ENCODE measurements at places on chromosomes 11 and 22.
A peak's percentile ranks its signal among the peaks of the same experiment; 100 is the strongest.

- no peak for DNase-seq
These were observed 1185.4 kb downstream of the LRRC4C start for GRCh38 chr11:40274017-40274416.

- no peak for DNase-seq
These were observed 27.2 kb downstream of the WEE1 start for GRCh38 chr11:9600644-9601036.

GRCh38 chr11:101091781-101092180, 37.8 kb downstream of the PGR start:
- DNase-seq = peak; percentile 72

DNA sequence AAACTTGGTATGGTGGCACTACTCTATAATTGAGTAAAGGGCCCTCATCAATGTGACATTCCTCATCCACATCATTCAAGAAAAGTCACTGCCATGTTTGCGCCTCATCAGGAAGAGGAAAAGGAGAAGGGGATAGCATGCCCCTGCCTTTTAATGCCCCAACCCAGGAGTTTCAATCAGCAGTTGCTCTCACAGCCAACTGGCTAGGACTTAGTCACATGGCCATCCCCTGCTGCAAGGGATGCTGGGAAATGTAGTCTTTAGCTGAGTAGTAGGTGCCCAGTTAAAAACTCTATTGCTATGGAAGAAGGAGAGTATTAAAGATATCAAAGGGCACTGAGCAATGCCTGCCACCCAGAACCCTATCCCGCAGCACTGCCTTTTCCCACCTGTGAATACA, 10.9 kb upstream of the CCND1 start:
- DNase-seq = no peak

GRCh38 chr11:123045101-123045500, 16.8 kb downstream of the HSPA8 start:
- no peak for DNase-seq

- no peak for DNase-seq
These were observed 937 bp upstream of the C1QTNF6 start for GRCh38 chr22:37188901-37189466.

DNA sequence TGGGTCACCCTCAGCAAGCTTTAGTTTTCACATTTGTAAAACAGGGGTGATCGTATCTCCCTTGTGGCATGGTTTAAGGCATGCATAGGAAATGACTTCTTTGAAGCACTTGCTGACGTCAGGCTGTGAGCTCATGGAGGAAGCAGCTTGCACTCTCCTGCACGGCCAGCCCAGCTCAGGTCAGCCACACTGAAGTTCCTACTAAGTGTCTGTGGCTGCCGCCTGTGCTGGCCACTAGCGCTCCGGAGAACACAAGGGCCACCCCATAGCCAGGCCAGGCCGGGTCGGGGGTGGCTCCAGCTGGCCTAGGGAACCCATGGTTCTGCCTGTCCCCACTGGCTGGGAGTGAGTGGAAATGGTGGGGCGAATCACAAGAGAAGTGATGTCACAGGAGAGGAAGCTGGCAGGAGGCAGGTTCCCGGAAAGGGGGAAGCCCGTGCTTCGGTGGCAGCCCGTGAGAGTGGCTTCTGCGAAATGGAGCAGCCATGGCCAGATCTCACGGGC, 28.2 kb downstream of the KCTD17 start:
- DNase-seq = no peak

- DNase-seq = no peak
These were observed 30.4 kb downstream of the ADAMTS15 start for GRCh38 chr11:130478881-130479280.

- no peak for DNase-seq
These were observed 9.8 kb downstream of the TOLLIP start for GRCh38 chr11:1299621-1300020.

DNA sequence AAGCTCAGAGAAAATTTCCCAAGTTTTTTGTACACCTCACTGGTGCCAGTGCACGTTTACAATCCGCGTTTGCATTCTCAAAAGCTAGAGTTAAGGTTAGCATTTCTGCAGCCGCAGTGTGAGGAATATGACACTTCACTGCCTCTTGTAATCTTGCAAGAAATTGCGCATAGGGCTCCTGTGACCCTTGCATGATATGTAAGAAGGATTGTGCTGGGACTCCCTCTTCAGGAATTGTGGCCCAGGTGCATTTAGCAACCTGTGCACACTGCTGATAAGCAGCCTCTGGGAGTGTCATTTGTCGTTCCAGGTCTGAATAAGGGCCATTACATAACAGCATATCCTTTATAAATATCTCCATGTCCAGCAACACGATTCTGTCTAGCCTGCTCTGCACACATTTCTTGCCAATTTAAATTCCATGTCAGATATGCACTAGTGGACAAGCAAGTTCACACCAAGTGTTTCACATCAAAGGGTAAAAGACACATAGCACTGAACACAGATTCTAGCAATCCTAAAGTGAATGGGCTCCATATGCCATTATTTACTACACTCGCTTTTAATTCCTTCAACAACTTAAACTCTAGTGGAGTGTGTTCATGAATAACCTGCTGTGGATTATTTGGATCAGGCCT, 69.2 kb upstream of the INCENP start:
- no peak for DNase-seq

DNA sequence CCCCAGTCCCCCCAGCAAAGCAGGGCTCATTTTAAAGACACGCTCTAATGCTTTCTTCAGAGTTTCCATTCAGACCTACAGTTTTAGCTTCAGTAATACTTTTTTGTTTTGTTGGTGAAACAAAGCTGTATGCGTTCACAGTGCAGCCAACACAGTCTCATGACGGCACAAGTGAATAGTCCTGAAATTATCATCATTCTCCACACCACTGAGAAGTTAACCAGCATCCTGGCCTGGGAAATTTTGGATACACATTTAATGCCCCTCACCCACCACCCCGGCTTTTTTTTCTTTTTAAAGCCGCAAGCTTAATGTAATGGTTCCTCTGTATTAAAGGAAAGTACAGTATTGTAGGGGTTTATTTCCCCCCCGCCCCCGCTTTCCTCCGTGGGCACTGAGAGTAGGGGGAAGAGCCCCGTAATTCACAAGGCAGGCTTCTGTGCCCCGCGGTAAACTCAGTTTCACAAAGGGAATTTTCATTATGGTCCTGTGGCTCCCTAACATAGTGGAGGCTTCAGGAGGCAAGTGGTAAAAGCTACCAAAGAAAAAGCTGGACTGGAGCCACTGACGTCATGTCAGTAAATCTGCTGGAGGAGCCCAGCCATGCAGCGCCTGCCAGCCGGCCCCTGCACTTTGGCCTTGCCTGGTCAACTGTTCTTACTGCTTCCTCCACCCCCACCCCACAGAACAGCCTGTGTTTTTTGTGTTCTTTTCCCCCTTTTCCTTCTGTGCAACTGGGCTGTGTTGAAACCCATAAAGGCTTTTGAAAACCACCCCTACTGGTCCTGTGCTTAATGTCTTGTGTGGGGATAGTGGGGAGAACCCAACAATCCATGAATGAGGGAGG, 18.2 kb downstream of the TEAD1 start:
- DNase-seq = peak; percentile 71

DNA sequence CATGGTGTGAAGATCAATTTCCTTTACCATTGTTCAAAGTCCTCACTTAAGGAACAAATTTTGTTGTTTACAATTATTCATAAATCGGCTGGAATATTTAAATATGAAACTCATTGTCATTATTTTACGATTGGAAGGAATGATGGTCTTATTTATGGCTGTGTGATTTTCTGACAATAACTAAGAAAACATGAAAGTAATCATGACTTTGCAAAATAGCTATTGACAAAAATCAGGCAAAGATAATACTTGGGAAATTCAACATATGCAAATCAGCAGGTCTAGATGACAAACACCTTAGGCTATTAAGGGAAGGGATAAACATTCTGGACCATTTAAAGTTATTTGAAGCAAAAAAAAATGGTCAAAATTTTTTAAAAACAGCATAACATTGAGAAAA, 654.8 kb upstream of the CNTN5 start:
- no peak for DNase-seq

DNA sequence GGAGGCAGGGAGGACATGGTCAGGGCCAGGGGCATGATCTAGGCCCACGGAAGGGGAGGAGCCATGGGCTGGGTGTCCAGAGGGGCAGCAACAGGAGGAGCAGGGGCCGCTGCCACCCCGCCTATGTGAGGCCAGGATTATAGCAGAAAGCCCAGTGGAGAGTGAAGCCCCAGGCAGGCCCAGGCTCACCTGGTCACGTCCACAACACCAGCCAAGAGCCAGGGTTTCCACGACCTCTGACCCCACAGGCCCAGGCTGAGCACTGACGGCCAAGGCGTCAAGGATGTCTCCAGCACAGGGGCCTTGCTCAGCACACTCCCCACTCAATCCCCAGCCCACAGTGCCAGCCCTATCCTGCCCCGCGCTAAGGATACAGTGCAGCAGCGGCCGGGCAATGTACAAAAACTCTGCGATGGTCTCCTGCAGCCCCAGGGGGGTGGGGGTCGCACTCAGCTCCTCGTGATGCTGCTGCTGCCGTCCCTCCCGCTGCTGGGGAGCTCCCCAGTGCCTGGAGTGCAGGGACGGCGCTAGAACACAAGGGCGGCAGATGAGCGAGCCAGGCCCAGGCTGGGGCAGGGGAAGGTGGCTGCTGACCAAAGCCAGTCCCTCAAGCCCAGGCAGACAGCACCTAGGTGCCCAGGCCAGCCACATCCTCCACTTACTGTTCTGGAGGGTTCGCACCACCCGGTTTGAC, 3.6 kb downstream of the PEX16 start:
- no peak for DNase-seq

DNA sequence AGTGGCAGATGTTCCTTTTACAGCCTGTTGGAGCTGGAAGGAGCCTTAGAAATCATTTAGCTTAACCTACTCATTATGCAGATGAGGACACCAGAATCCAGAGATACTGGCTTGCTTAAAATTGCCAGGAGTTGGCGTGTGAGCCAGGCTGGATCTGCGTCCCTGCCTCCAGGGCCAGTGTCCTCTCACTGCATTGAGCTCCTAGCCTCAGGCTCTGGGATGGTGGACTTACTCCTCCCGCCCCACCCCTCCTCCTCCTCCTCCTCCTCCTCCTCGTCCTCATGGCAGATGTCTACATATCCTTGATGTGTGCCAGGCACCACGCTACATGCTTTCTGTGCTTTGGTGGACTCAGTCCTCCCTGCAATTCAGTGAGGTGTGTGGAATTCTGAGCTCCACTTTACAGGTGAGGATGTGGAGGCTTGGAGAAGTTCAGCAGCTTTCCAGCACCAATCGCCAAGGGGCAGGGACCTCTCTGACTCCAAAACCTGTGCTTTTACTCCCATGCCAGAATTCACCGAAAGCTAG, 24.1 kb downstream of the ADAMTS15 start:
- no peak for DNase-seq

- DNase-seq = no peak
These were observed 305.1 kb downstream of the CNTN5 start for GRCh38 chr11:99325847-99326246.

- no peak for DNase-seq
These were observed 2.7 kb upstream of the CPT1A start for GRCh38 chr11:68844376-68844775.

- DNase-seq = no peak
These were observed 77.5 kb downstream of the PPP6R3 start for GRCh38 chr11:68538025-68538424.

DNA sequence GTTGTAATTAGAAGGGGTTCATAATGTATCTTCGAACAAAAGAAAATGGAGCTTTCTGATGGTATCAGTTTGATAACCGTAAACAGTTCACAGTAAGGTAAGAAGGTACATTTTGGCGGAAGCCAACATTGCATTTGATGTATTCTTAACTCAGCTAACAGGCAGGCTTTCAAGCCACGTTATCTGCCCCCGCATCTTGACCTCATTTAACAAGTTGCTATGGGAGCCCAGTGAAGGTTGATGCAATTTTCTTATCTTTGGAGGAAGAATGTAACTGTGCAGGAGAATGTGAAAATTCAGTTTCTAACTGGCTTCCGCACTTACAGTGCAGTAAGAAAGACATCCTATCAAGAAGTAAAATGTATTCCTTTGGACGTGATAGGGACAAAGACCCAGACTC, 110.6 kb downstream of the ETS1 start:
- no peak for DNase-seq

DNA sequence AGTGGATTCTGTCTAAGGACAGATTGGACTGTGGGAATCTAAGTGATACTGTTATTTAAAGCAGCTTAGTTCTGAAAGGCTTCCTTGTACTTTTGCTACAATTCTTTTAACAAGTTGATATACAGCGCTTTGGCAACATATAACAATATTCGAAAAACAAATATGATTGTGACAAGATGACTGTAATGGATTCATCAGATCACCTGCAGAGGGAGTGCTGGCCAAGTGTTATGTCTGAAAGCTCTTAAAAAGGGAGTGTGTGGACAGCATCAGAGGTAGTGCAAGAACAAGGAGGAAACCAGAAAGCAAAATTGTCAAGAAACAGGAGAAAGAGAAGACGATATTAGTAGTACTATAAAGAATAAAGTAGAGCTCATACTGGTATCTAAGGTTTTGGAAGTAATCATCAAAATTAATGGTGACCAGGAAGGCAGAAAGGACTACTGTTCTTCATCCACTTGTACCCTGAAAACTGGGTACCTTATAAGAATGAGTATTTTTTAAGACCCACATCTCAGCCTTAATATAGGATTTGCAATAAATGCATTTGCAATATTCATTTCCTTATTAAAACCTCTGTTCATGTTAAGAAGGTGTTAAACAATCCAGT, 1112.0 kb upstream of the CCDC90B start:
- DNase-seq = peak; percentile 48

DNA sequence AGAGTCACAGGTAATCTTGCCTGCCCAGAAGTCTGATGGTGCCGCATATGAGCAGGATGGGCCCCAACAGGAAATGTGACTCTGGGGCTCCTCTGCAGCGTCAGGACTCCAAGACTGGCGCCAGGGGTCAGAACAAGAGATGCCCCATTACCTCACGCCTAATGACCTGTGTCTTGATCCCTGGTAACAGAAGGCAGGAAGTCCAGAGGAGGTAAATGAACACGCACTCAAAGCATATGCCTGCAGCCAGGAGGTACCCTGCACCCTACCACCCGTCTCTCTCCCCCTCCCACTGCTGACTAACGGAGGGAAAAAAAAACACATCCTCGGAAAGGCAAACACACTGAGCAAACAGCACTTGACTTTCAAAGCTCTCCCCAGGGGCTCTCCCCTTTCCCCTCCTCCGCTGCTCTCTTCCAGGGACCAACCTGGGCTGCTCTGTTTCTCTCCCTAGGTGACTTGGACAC, 37.3 kb downstream of the ABCC8 start:
- no peak for DNase-seq

- DNase-seq = no peak
These were observed 21.9 kb downstream of the TPBGL start for GRCh38 chr11:75262436-75262835.

DNA sequence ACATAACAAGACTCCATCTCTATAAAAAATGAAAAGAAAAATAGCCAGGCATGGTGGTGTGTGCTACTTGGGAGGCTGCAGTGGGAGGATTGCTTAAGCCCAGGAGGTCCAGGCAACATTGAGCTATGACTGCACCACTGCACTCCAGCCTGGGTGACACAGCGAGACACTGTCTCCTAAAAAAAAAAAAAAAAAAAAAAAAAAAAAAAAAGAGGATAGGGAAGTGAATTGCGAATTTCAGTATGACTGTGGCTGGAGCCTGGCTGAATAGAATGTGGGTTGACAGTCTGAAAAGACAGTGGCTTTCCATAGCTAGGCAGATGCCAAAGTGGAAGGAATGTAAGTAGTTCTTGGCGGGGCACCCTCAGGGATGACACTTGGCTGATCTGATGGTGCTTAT, 6.4 kb upstream of the LDHAL6A start:
- no peak for DNase-seq

GRCh38 chr11:1868056-1868635, 15.3 kb downstream of the LSP1 start:
- DNase-seq = no peak
